ELF-1 (cell line): ENCODE measurements at places on chromosomes 2 and 18.

- DNase-seq, result no peak
Observed at GRCh38 chr2:187383043-187383800, 64.8 kb downstream of the CALCRL start.

DNA sequence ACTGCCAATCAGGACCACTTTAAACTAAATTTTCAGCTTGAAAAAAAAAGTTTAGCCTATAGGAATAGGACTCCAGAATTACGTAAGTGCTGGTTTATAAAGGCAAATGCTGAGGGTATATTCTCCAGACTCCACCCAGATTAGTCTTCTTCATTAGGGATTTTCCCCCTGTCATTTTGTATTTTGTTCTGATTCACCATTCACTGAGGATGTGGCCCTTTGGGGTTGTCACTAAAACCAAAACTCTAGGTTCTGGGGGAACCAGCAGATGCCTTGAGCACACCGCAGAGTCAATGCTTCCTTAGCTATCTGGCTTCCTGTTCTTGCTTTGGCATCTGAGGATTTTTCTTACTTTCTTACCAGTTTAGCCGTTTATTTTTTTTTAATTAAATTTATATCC lies 10.5 kb downstream of the SCYGR4 start:
- DNase-seq, result no peak

DNA sequence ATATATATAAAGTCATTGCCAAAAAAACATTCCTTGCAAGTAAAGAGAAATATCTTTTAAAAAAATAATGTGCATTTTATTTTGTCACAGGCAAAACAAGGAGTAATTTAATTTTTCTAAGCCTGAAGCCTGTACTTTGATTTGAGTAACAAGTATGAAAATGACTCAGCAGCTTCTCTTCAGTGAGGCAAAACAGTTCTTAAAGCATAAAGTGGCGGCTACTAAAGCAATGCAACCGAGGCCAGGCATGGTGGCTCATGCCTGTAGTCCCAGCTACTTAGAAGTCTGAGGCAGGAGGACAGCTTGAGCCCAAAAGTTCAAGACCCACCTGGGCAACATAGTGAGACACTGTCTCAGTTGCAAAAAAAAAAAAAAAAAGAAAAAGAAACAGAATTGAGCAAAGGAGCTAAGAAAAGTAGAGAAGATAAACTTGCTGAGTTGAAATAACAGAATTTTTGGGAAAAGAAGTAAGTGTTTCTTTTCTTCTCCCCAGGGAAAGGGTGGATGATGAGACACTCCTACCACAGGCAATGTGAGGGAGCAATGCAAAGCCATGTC lies 29.6 kb downstream of the DOK1 start:
- no peak for DNase-seq

GRCh38 chr2:179455172-179455524 lies 190.5 kb upstream of the SESTD1 start:
- DNase-seq, result no peak

DNA sequence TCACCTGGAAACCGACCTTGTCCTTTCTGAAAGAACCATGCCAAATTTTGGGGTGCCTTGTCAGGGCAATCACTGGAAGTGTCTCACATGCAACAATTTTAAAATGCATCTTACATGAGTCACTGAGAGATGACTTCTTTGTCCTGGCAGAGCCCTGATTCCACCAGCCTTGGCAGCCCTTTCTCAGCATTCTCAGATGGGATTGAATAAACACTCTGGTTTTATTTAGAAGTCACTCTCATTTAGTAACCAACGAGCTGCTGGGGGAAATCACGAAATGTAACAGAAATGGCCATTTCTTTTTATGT lies 3.8 kb upstream of the ATP8B1 start:
- no peak for DNase-seq

GRCh38 chr18:53764086-53764485 lies 460.4 kb downstream of the MBD2 start:
- DNase-seq, result no peak

- no peak for DNase-seq
Observed at GRCh38 chr2:200943527-200944105, 19.8 kb downstream of the ORC2 start.

GRCh38 chr2:202771741-202772460 lies 99.7 kb downstream of the ICA1L start:
- DNase-seq, result no peak

GRCh38 chr2:230318190-230319121 lies 8.5 kb upstream of the SP140L start:
- no peak for DNase-seq

GRCh38 chr2:34093790-34094189 lies 494.7 kb upstream of the FAM98A start:
- no peak for DNase-seq

- DNase-seq, result no peak
Observed at GRCh38 chr2:105886029-105886454, 141.3 kb downstream of the NCK2 start.

DNA sequence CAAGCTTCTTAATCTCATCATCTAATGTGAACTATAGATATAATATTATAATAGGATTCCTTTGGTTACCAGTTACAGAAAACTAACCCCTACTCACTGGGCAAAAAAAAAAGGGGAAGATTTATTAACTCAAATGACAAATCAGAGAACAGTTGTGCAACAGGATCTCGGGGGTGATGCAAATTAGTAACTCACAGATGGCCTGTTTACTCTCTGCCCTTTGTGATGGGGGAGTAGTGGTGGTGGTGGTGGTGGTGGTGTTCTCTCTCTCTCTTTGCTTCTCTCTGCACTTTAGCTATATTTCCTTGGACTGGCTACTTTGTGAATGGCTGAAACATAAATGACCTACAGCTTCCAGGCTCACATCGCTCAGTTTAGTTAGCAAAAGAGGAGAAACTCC lies 59.0 kb downstream of the TMEM247 start:
- no peak for DNase-seq

GRCh38 chr2:130912471-130912870 lies 75.8 kb downstream of the ARHGEF4 start:
- DNase-seq, result no peak

- no peak for DNase-seq
Observed at GRCh38 chr2:240526521-240526920, 31.3 kb downstream of the ANKMY1 start.

DNA sequence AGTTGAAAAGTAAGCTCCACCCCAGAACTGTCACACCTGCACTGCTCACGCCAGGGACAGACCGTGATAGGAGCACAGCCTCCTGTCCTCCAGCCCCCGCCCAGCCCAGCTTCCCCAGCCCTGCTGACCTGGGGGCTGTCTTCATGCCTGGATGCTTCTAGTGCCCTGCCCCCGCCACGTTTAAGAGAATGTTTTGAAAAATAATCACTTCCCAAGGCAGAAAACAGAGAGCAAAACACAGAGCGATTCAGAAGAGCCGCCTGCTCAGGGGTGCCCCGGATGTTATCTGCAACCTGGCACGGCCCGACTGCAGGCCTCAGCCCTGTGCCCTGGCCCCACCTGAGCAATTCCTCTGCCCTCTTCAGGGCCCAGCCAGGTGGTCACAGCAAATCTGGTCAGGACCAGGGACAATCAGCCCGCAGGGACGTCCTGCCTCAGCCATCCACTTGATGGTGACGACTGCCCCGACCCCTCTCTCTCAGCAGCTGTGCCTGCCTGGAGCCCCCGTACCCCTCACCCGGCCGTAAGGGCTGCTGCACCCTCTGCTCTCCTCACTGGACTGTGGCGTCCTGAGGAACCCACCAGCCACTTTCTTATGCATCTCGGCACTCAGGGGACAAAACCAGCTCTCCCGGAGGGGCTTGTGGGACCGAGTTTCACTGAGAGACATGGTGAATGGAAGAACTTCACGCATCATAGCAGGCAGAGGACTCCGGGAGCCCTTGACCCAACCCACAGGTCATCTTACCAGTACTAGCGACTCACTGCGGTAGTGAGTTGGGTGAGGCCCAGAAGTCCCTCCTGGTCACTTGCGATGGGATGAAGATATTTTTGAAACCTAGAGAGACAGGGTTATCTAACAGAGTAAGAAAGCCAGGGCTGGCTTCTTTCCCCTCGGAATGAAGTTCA lies 30.2 kb downstream of the ADI1 start:
- no peak for DNase-seq

- DNase-seq, result no peak
Observed at GRCh38 chr2:71715241-71715750, 261.9 kb downstream of the DYSF start.

- no peak for DNase-seq
Observed at GRCh38 chr2:157488877-157489276, 45.0 kb upstream of the CYTIP start.

- DNase-seq, result no peak
Observed at GRCh38 chr18:23316988-23317387, 136.1 kb upstream of the RIOK3 start.

- no peak for DNase-seq
Observed at GRCh38 chr2:191167766-191168165, 17.0 kb upstream of the STAT4 start.

DNA sequence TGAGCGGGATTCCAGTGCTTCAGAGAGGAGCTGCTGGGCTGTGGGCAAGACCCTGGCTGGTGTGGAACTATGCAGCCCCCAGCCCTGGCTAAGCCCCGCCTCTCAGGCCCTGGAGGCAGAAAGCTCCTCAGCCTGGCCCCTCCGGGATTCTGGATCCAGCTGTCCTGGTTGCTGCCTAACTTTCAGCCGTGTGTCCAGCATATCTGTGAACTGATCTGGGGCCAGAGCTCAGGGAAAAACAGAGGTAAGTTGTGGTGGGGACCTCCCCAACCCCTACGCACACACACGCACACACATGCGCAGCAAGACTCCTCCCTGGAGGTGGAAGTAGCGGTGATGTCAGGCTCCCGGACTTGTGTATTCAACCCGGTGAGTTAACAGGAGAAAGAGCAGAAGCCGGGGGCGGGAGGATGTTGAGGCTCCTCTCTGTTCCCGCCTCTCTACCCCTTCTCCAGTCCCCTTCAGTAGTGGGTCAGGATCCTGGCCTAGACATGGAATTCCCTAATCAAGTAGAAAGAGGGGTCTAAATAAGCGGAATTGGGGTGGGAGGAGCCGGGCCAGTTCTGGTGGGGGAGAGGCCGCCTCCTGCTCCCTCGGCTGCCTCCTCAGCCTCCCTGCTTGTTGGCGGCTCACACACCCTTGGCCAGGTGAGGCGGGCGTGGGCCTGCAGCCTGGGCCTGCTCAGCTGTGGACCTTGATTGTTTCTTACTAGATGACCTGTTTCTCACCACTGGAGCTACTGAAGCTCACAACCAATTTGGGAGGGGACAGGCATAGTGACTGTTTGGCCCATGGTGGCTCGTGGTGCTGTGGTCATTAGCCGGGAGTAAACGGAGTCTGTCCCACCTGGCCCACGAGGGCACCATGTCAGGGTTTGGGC lies 33.4 kb downstream of the SIX2 start:
- DNase-seq, result peak; percentile 83

- DNase-seq, result no peak
Observed at GRCh38 chr2:143431316-143431715, 302.1 kb downstream of the ARHGAP15 start.

- no peak for DNase-seq
Observed at GRCh38 chr2:48677450-48677849, 59.8 kb downstream of the GTF2A1L start.

DNA sequence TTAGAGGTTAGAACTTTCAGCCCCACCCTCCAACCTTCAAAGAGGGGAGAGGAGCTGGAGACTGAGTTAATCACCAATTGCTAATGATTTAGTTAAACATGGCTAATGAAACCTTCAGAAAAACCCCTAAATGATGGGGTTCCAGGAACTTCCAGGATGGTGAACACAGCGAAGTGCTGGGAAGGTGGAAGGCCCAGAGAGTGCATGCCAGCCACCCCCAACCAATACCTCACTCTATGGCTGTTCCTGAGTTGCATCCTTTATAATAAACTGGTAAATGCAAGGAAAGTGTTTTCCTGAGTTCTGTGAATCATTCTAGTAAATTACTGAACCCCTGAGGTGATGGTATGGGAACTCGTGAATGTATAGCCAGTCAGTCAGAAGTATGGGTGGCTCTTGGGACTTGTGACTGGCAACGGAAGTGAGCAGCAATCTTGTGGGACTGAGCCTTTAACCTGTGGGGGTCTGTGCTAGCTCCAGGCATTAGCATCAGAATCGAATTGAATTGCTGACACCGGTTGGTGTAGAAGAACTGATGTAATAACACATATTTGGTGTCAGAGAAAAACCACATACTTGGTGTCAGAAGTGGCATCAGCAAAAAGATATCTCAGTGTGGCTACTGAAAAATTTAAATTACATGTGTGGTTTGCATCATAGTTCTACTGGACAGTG lies 37.4 kb downstream of the NPHP1 start:
- DNase-seq, result peak; percentile 10

DNA sequence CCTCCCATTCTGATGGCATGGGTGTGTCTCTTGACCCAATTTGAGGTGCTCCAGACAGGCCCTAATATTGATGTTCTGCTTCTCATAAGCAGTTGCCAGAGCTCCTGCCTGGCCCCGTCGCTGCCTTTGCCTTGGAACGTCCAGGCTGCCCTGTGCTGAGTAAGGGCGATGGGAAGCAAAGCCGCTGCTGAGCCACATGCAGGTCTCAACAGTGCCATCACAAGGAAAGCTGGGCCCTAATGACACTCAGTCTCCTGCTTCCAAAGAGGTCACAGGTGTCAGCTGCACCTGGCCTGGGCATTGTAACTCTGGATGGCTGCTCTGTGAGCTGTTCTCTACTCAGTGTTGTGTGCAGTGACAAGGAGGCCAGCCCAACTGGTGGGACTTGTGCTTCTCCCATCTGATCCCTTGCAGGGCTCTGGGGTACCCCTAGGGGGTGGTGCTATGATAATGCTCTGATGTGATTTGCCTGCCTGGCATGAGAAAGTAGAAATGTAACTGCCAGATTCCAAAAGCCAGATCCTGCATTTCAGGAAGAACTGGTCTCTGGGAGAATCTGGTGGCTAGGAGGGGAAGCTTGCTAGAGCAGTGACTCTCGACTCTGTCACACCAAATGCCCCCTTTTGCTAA lies 8.7 kb downstream of the TTC39C start:
- DNase-seq, result peak; percentile 91

DNA sequence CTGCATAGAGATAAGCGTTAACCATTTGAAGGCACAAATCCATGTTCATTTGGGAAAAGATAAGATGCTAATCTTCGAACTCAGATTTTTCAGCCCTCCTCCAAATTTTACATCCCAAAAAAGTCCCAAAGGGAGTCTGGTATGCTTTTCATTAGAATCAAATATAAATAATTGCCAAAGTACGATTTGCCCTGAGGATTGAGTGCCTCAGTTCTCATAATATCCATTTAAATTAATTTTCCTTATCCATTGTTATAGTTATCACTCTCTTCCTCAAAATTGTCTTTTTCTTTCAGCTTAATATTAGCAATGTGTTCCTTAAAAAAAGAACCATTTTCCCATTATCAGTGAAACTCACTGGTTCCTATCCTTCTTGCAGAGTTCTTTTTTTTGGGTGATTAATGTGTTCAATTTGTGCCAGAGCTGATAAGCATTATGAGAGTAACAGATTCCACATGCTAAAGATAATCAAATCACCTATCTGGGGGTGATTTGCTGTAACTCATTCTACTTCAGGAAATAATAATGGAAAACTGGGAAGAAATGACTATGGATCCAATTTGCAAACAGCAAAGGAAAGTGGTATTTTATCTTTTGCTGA lies 686 bp downstream of the HNMT start:
- DNase-seq, result no peak

GRCh38 chr18:49812286-49813068 lies 856 bp downstream of the ACAA2 start:
- DNase-seq, result no peak
